ENCODE measurements at places on chromosomes 1 and 21. TPM values are rescaled to one million over a fixed set of nuclear protein-coding genes. Genes with fewer than 3 reads are reported as not detected.

LCE1D gene
- not detected for total RNA-seq

DNA sequence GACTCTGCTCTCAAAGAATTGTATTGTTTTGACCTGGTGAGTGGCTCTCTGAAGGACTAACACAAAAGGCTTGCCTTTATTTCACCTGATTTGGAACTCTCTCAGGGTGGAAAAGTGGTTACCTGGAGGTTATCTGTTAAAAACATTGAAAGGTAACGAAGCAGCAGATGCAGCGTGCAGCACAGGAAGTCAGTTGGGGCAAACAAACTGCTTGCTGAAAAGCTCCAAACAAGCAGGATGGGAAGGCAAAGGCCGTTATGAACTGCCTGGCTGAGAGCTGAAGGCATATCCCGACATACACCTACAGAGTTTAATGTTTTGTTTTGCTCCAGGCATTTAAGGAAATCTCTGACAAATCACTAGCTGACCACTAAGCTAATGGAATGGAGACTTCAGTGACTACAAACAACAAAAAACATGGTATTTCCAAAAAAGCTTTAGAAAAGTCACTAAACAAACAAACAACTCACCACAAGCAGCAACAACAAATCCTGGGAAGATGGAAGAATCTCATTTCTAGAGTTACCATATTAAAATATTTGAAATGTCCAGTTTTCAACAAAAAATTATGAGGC, 44.3 kb upstream of the BATF3 start:
- no peak for DNase-seq

RNU1-4 gene
- 1,358 TPM for total RNA-seq

GRCh38 chr1:61280452-61280851, 198.1 kb downstream of the NFIA start:
- DNase-seq: no peak

AIRE gene
- total RNA-seq: 0.17 TPM

CD34 gene
- total RNA-seq: 23.2 TPM

- no peak for DNase-seq
Observed at GRCh38 chr21:35381743-35382310, 332.7 kb upstream of the RUNX1 start.

RHBDL2 gene
- total RNA-seq: 5.6 TPM

TRABD2B gene
- total RNA-seq: 11.2 TPM

CD2 gene
- total RNA-seq: 12.5 TPM

- no peak for DNase-seq
Observed at GRCh38 chr1:234495231-234495990, 16.4 kb upstream of the TARBP1 start.

- no peak for DNase-seq
Observed at GRCh38 chr1:7335224-7335879, 435.7 kb upstream of the VAMP3 start.

SLAMF8 gene
- total RNA-seq: 7.3 TPM

DNA sequence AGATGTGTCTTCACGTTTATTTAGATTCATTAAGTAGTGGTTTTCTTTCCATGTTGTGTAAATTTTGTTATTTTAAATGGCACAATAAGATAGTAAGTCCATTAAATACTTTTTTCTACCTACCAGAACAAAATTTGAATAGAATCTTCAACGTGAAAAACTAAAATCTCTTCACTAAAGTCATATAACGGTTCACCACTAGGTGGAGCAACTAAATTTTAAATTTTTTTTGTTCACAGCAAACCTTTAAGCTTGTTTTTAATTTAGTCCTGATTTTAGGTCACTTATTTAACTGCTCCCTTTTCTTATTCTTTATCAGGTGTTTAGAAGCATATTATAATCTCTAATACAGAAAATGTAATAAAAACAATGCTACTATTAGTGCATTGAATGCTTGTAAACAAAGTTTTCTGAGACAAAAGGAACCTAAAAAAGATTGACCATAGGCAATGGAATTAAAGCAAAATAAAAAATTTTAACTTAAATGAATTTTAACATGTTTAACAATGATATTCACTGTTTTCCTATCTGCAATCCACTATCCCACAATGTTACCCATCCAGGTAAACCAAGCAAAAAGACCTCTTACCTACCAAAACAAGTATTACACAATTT, 28.3 kb upstream of the PKN2 start:
- no peak for DNase-seq

SPATA21 gene
- not detected for total RNA-seq

DNA sequence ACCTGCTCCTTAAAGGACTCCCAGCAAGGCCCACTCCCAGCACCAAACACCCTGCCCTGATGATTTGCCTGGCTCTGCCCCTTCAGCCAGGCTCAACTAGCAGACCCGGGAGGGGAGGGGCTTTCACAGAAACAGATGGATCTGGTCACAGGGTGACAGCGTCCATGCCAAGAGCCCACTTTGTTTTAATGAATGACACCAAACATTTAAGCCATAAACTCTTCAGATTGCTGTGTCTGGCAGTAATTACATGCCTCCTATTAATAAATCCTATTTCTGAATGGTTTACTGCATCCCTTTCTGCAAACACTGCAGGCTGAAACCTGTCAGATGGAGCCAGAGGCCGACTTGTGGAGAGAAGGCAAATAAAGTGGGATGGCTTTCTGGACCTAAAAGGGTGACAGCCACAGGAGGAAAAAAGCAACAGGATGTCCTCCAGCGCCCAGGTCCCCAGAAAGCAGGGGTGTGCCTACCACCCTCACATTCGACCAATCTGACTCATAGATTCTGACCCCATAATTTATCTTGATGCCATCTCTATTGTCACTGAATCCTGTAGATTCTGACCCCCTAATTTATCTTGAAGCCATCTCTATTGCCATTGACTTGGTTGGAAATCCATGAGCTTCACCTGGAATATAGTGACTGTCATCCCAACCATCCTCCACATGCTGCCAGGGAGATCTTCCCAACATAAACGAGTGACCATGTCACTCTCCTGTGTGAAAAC, 200.9 kb downstream of the PLPP3 start:
- no peak for DNase-seq

- DNase-seq: no peak
Observed at GRCh38 chr1:86778569-86779239, 74.3 kb downstream of the SH3GLB1 start.

C4BPB gene
- total RNA-seq: 4.1 TPM

DNA sequence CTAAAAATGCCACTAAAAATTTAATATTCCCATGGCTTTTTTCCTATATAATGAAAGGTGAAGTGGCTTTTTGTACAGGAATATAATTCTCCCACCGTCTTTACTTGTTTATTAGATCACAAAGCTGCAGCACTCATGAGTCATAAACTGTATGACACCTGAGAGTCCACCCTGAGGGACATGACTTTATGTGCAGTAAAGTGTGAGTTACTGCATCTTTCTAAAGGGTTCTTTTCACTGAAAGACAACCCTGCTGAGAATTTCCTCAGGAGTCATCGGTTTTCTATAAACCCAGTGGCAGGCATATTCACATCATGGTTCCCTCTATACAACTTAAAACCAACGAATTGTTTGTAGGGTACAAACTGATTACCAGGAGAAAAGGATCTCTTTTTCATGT, 77.4 kb downstream of the APP start:
- no peak for DNase-seq

OR10Z1 gene
- total RNA-seq: not detected

SPRR1A gene
- not detected for total RNA-seq

DNA sequence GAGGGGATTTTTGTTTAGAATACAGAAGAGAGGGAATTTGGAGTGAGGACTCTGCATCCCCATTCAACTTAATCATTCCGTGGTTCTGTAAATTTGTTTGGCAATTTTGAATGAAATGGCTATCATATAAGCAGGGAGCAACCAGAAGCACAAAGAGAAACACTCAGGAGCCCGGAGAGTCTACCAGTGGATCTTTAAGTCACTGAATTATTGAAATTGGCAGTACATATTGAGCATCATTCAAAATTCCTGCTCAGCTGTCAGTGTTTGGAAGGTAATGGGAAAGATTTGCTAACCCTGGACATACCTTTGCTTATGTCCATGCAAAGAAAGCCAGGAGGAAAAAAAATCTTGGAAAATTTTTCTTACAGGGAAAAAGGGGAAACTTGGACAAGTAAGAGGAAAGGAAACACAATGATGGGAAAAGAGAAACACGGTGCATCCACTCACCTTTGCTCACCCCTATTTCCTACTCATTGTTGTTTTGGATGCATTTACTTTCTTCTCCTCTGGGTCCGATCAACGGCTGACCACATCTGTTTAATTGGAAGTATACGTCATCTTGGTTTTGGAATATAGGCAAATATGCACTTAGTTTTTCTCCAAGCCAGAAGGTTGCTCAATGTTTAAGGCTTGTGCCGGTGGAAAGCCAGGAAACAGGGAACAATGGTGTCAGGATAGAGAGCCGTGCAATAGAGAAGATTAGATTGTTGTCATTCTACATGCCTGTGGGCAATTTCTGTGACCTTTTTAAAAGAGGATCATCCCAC, 243.0 kb upstream of the LYPLAL1 start:
- no peak for DNase-seq

PTPN22 gene
- total RNA-seq: 3.1 TPM

DNA sequence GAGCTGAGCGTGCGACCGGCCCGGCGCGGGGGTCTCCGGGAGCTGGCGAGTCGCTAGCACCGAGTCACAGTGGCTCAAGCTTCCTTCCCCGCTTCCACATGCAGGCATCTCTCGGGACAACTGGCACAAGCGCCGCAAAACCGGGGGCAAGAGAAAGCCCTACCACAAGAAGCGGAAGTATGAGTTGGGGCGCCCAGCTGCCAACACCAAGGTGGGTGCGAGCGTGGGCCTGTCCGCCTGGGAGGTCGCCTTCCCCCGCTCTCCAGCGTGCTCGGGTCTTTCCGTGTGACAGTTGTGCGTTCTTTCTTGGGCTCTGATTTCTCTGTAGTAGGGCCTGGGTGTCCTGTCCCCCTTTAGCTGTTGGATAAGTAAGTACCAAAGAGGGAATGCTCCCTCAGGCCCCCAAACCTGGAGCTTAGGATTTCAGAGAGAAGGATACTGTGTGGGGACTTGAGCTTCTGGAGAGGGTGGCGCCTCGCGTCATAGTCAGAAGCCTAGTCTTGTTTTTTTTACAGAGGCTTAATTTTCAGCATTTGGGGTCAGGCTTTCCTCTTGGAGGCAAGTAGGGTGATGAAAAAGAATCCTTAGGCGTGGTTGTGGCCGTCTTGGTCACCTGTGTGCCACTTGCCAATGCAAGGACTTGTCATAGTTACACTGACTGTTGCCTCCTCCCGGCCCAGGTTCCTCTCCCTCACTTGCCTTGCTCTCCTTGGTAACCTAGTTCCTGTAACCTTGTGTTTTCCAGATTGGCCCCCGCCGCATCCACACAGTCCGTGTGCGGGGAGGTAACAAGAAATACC, 790 bp downstream of the RPS8 start:
- DNase-seq: no peak

GRCh38 chr21:42120903-42121535, 49.9 kb downstream of the UMODL1 start:
- DNase-seq: no peak
